A673 (cell line): ENCODE measurements at places on chromosomes 12 and 14. TPM values are rescaled to one million over a fixed set of nuclear protein-coding genes. Genes with fewer than 3 reads are reported as not detected.

DNA sequence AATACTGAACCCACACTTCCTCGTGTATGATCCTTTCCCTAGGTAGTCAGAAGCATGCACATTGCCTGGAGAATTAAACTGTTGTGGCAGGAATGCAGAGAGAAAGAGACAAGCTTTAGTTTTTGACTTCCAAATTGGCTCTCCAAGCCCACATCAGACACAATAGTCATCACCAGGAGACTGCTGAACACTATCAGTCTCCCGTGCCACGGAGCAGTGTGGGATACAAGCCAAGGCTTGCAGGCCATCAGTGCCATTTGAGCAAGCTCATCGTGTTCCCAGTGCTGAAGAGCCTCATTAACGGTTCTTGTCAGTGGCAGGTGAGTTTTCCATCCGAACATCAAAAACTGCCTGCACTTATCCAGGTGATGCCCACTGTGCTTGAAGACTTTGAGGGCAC is 410.8 kb downstream of the NAV3 start:
- H3K4me3 ChIP-seq, result no peak overlapping the region
- no peak overlapping the region for H3K27ac ChIP-seq
- H3K27me3 ChIP-seq, result no peaks in the 10 kb centered on the region
- peaks cover 5% of the 10 kb centered on the region for H3K4me1 ChIP-seq
- no peak for DNase-seq
- no peaks in the 10 kb centered on the region for H3K36me3 ChIP-seq

DNA sequence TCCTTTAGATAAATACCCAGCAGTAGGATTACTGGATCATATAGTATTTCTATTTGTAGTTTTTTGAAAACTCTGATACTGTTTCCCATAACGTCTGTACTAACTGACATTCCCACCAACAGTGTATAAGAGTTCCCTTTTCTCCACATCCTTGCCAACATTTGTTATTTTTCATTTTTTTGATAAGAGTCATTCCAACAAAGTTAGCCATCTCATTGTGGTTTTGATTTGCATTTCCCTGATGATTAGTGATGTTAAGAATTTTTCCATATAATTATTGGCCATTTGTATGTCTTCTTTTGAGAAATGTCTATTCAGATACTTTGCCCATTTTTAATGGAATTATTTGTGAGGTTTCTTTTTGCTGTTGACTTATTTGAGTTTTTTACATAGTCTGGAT is 486.0 kb downstream of the FLRT2 start:
- H3K36me3 ChIP-seq, result no peaks in the 10 kb centered on the region
- DNase-seq, result no peak
- no peaks in the 10 kb centered on the region for H3K27me3 ChIP-seq
- no peak overlapping the region for H3K4me3 ChIP-seq

Gene AMN1
- total RNA-seq, result 15.8 and 17.9 TPM in 2 replicates

- H3K36me3 ChIP-seq, result no peaks in the 10 kb centered on the region
- no peak for DNase-seq
- no peak overlapping the region for H3K27ac ChIP-seq
Measured at GRCh38 chr12:46518169-46518568, 145.6 kb upstream of the SLC38A2 start.

DNA sequence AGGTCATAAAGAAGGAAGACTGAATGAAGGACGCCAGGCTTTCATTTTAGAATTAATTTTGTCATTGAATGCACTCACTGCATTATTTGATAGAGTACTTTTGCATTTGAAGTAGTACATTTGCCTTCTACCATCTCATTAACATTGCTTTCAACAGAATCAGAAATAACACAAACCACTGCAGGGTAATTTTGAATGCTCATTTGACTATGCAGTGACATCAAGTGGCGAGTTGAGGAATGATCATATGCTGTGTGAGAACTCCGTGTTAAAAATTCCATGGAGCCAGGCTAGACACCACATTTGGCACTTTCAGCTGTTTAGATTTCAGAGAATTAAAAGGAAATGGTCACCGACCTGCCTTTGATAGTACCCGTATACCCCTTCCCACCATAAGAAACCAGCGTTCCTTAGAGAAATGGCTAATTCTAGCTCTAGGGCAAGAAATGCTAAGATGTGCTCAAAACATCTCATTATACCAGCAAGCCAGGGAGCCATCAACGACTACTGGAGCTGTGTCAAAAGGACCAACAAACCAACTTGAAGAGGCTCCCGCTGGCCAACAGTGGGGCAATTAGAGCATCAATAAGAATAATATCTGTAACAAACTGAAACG is 16.5 kb downstream of the HEBP1 start:
- peak; percentile 65 for DNase-seq
- H3K36me3 ChIP-seq, result peaks cover 10% of the 10 kb centered on the region
- H3K27ac ChIP-seq, result no peak overlapping the region
- peaks cover 11% of the 10 kb centered on the region for H3K4me1 ChIP-seq

Gene KRT5
- total RNA-seq, result 0.48 and 0.67 TPM in 2 replicates

- H3K27me3 ChIP-seq, result peaks cover 3% of the 10 kb centered on the region
- H3K4me3 ChIP-seq, result no peak overlapping the region
- H3K36me3 ChIP-seq, result no peaks in the 10 kb centered on the region
- no peak overlapping the region for H3K27ac ChIP-seq
Measured at GRCh38 chr12:6096527-6096926, 27.9 kb downstream of the VWF start.

- no peaks in the 10 kb centered on the region for H3K4me1 ChIP-seq
- no peak overlapping the region for H3K27ac ChIP-seq
- no peak for DNase-seq
Measured at GRCh38 chr12:10408842-10409241, 715 bp downstream of the KLRC4 start.

DNA sequence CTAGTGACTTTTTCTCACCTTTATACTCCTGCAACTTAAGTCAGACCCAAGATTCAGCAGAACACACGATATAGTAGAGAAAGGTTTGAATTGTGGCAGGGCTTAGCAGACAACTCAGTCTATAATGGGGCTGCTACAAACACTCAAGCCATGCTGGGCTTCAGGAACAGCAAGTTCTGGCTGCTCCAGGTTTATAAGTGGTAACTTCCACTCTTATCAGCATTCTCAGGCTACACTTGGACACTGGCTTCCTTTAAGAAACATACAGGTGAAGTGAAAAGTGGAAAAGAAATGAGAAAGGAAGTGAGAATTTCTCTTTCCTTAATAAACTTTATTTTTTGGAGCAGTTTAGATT is 21.7 kb downstream of the PLEKHD1 start:
- H3K27me3 ChIP-seq, result peaks cover 6% of the 10 kb centered on the region
- peaks cover 5% of the 10 kb centered on the region for H3K4me1 ChIP-seq
- H3K36me3 ChIP-seq, result no peaks in the 10 kb centered on the region

Gene GUCY2C
- not detected in 2 replicates for total RNA-seq

Gene TDRD9
- total RNA-seq, result not detected in 2 replicates

DNA sequence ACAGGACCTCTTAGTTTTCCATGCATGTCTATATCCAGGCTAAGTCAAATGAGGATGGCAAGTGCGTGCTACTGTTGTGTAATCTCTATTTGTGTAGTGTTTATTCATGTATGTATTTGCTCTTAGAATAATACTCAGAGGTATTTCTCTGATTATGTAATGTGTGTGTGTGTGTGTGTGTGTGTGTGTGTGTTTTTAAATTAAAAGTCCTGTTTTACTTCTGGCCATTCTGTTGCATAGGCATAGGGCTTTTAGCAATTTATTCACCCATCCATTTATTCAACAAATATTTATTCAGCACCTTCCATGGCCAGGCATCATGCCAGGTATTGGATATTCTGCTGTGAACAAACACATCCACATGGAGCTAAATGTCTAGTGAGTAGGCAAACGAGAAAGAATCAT is 63.5 kb downstream of the PELI2 start:
- no peak for DNase-seq
- H3K4me3 ChIP-seq, result no peak overlapping the region
- no peaks in the 10 kb centered on the region for H3K4me1 ChIP-seq
- no peaks in the 10 kb centered on the region for H3K36me3 ChIP-seq
- no peak overlapping the region for H3K27ac ChIP-seq

Gene VASH1
- total RNA-seq, result 6.8 and 9.2 TPM in 2 replicates

Gene KCNC2
- total RNA-seq, result not detected in 2 replicates

Gene TEX22
- 2.1 and 2.7 TPM in 2 replicates for total RNA-seq

- peak; percentile 60 for DNase-seq
- no peak overlapping the region for H3K27ac ChIP-seq
- no peak overlapping the region for H3K4me3 ChIP-seq
Measured at GRCh38 chr12:102948941-102949352, 8.5 kb upstream of the ASCL1 start.

DNA sequence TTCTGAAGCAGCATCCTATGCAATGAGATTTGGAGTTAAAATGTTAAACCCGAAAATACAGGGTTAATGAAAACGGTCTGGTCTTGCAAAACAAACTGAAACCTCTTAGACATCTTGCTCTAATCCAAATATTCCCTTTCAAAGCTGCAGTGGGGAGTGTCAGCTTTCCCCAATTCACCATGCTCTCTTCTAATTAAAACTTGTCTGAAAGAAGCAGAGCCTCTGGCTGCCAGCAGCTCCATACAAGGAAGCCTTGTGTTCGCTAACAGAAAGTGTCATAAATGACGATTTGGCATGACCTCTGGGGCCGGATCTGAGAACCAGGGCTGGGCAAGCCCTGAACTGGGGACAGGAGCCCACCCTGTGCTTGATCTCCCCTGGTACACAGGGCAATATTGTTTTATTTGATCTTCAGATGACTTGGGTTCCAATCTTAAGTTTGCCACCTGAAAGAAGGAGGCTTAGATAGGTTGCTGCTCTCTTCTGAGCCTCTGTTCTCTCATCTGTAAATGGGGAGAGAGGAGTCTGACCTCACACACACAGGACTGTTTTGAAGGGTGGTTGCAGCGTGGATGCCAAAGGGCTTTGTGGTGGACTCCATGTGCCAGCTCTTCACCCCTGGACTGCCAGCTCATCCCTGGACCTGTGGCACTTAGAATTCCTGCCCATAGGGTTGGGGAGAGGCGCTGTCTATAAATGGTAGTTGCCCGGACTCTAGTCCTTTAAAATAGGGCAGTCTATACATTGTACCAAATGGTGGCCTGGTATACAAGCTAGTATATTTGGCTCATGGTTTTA is 7.8 kb downstream of the KMT5A start:
- peaks cover 62% of the 10 kb centered on the region for H3K36me3 ChIP-seq
- no peaks in the 10 kb centered on the region for H3K27me3 ChIP-seq
- DNase-seq, result no peak
- no peak overlapping the region for H3K27ac ChIP-seq

Gene CCNB1IP1
- 117 and 121 TPM in 2 replicates for total RNA-seq

GRCh38 chr12:122089077-122089476 is 10.5 kb downstream of the MLXIP start:
- no peaks in the 10 kb centered on the region for H3K27me3 ChIP-seq
- no peaks in the 10 kb centered on the region for H3K36me3 ChIP-seq
- no peaks in the 10 kb centered on the region for H3K4me1 ChIP-seq
- no peak overlapping the region for H3K4me3 ChIP-seq
- no peak overlapping the region for H3K27ac ChIP-seq

Gene LHX5
- total RNA-seq, result not detected in 2 replicates

Gene EML1
- total RNA-seq, result 34.1 and 39.5 TPM in 2 replicates

Gene B4GALNT3
- total RNA-seq, result 19.4 and 20.2 TPM in 2 replicates

DNA sequence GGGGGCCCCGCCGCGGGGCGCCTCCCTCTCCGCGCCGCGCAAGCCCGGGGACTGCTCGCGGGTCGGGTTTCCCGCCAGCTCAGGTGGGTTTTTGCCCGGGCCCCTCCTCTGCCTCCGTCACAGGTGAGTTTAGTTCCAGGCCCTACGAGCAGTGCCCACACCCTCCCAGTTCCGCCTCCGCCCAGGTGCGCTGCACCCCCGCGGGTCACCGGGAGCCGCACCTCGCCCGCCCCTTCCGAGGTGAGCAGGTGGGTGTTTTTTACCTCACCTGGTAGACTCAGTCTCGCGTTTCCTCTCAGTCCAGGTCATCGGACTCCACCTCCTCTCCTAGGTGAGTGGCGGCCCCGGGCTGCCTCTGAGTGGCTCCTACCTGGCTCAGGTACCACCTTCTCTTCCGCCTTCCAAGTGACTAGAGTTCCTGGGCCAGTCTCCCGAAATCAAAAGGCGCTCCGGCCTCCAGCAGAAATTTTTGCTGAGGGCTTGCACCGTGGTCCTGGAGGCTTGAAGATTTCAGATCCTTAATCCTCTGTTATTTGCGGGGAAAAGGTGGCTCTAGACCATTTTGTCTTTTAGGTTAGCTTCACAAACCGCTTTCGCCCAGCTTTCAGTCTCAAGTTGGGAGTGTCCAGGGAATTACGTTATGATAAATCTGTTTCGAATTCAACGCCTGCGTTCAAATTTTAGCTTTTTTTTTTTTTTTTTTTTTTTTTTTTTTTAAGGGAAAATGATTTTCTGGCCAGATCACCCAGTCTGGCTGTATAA is at the start of gene TMEM30B:
Gene TMEM30B, minus strand, starts transcription at position 153 of the 762 bp plus-strand sequence. CDS start 191 bp downstream, outside the sequence.
- H3K27me3 ChIP-seq, result no peaks in the 10 kb centered on the region
- no peaks in the 10 kb centered on the region for H3K36me3 ChIP-seq
- peak within 1 kb of the TSS; percentile 51 for H3K4me3 ChIP-seq
- no peak within 1 kb of the TSS for H3K27ac ChIP-seq
- no peak for DNase-seq
- H3K4me1 ChIP-seq, result peaks cover 5% of the 10 kb centered on the region

- no peaks in the 10 kb centered on the region for H3K36me3 ChIP-seq
- H3K27me3 ChIP-seq, result no peaks in the 10 kb centered on the region
- H3K4me1 ChIP-seq, result no peaks in the 10 kb centered on the region
- no peak overlapping the region for H3K4me3 ChIP-seq
- DNase-seq, result no peak
Measured at GRCh38 chr12:9606736-9607372, 862 bp downstream of the KLRB1 start.

- DNase-seq, result peak; percentile 32
- H3K4me3 ChIP-seq, result no peak overlapping the region
- no peaks in the 10 kb centered on the region for H3K27me3 ChIP-seq
- H3K27ac ChIP-seq, result peak overlapping the region; percentile 53
- no peaks in the 10 kb centered on the region for H3K36me3 ChIP-seq
Measured at GRCh38 chr14:71555654-71556559, 376.3 kb upstream of the RGS6 start.

- H3K4me1 ChIP-seq, result peaks cover 20% of the 10 kb centered on the region
- H3K36me3 ChIP-seq, result peaks cover 4% of the 10 kb centered on the region
- peak; percentile 79 for DNase-seq
- peak overlapping the region; percentile 71 for H3K27ac ChIP-seq
- H3K27me3 ChIP-seq, result no peaks in the 10 kb centered on the region
Measured at GRCh38 chr14:91415794-91416743, 1.6 kb downstream of the CCDC88C start.

GRCh38 chr14:23538785-23539184 is 12.8 kb downstream of the ZFHX2 start:
- peak; percentile 31 for DNase-seq
- no peaks in the 10 kb centered on the region for H3K36me3 ChIP-seq
- H3K4me1 ChIP-seq, result peaks cover 26% of the 10 kb centered on the region
- H3K27me3 ChIP-seq, result no peaks in the 10 kb centered on the region
- no peak overlapping the region for H3K27ac ChIP-seq

GRCh38 chr12:12804432-12804886 is 8.7 kb upstream of the DDX47 start:
- DNase-seq, result no peak
- no peaks in the 10 kb centered on the region for H3K36me3 ChIP-seq
- no peak overlapping the region for H3K4me3 ChIP-seq
- H3K27me3 ChIP-seq, result no peaks in the 10 kb centered on the region

Gene GPR65
- total RNA-seq, result not detected in 2 replicates

DNA sequence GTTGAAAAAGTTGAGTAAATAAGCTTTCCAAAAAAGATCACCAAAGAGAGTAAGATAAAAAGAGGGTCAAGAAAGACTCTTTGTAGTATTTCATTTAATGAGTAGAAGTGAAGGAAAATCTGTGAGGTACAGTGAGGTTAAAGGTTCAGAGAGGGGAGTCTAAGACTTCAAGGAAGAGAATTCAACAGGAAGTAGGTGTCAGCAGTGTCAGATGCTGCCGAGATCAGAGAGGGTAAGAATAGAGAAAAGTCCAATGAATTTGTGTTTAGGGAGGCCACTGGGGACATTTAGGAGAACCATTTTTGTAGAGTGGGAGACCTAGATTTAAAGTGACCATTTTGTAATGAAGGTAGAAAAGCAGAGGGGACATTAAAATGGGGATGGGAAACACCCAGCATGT is 71.6 kb upstream of the KRAS start:
- H3K27me3 ChIP-seq, result no peaks in the 10 kb centered on the region
- H3K36me3 ChIP-seq, result no peaks in the 10 kb centered on the region
- H3K4me3 ChIP-seq, result no peak overlapping the region
- H3K27ac ChIP-seq, result no peak overlapping the region
